Activated CD4-positive, alpha-beta T cell treated with anti-CD3 and anti-CD28 coated beads, Interleukin-2, amount 50 U/mL, for 4 hours (primary cell): ENCODE measurements at places on chromosomes 11 and 22.
A peak's percentile ranks its signal among the peaks of the same experiment; 100 is the strongest.

DNA sequence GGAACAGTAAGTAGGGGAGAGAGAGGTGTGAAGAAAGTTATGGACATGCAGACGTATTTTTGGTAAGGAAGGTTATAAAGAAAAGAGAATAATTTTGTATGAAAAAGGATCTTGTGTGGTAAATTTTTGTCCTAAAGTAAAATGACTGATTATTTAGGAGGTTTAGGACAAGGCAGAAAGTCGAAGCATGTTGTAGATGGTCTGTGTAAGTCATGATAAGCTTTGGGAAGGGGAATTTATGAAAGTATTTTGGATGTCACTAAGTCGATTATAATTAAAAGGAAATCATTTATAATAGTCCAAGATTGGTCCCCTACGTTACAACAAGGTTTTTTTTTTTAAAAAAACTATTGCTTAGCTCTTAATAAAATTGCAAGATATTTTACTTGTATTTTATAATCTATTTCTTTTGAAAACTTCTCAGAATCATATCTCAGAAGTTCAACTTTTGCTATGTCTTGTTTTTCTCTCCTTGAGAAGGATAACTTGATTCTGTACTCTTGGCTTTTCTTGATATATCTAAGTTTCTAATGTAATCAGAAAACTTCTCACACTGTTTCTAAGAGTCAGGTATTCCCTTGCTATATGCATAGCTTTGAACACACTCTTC, 10.9 kb upstream of the CABP2 start:
- no peak for DNase-seq

- no peak for DNase-seq
Measured at GRCh38 chr11:833849-834311, 1.1 kb downstream of the CD151 start.

GRCh38 chr11:70540196-70540595, 141.9 kb downstream of the CTTN start:
- no peak for DNase-seq

DNA sequence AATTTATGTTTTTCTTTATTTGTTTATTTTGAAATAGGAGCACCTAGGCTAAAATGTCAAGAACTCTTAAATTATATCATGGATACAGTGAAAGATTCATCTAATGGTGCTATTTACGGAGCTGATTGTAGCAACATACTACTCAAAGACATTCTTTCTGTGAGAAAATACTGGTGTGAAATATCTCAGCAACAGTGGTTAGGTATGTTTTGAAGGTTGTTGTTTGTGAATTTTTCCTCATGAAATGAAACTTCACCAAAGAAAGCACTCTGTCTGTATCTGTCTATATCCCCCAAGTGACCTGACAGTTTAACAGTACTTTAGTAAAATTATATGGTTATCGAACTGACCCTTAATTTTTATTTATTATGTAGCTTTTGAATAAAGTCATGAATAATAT, 12.8 kb downstream of the ATM start:
- DNase-seq: no peak

DNA sequence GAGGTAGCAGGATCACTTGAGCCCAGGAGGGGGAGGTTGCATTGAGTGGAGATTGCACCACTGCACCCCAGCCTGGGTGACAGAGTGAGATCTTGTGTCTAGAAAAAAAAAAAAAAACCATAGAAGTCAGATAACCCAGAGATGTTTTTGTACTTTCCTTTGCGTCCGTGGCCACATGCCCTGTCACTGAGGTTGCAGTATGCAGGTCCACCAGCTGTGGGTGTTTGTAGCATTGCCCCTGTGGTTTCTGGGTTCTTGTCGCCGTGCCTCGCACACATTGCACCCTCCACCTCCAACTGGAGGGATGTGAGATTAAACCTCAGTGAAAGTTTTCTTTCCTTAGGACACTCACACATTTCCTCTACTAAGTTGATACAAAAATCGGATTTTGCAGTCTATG, 70.3 kb downstream of the TNRC6B start:
- peak; percentile 25 for DNase-seq

- DNase-seq: no peak
Measured at GRCh38 chr11:95322539-95322938, 91.5 kb upstream of the SESN3 start.

- DNase-seq: no peak
Measured at GRCh38 chr11:111230122-111230465, 15.4 kb upstream of the POU2AF2 start.

- DNase-seq: no peak
Measured at GRCh38 chr11:118901494-118902335, 18.0 kb downstream of the CXCR5 start.

- DNase-seq: no peak
Measured at GRCh38 chr11:92332986-92333385, 108.4 kb downstream of the FAT3 start.

DNA sequence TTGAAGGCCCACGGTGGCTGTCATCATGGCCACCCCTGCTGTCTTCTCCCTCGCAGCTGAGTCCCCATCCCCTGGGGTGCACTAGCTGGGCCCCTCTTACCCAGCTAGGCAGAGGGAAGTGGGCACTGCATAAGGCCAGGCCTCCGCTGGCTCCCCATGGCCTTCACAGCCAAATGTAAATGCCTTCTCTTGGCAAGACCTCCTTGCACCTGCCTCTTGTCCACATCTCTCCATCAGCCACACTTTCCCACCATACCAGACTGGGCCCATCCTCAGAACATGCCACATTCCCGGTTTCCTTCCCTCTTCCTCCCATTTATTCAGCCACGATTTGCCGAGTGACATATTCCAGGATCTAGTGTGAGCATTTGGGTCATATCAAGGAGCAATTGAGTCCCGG, 49.7 kb downstream of the NECTIN1 start:
- no peak for DNase-seq

DNA sequence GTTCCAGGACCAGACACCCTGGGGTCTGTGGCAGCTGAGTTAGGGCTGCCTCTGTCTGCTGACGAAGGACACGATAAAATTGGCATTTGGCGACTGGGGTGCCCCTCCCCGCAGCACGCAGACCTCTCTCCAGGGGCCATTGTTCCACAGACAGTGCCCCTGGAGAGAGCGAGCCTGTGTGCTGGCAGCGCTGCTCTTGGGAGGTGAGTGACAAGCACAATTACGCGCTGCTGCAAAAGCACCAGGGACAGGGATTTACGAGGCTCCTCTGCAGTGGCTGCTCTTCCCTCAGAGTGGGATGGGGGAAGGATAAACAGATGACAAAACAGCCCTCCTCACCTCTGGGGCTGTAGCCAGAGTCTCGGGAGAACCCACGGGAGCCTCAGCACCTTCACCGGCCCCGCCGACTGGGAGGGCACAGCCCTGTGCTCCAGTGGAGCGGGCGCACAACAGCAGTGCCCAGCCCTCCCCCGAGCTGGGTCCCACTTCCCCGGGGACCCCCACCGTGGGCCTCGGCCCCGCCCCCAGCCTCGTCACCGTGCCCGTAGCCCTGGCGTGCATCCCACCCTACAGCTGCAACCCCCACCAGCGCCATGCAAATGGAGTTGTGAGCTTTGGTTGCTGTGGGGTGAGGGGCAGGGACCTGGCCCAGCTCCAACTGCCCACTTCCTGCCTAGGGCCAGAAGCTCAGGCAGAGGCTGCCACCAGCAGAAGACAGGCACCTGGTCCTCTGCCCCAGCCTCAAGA, 19.6 kb downstream of the CHID1 start:
- no peak for DNase-seq

DNA sequence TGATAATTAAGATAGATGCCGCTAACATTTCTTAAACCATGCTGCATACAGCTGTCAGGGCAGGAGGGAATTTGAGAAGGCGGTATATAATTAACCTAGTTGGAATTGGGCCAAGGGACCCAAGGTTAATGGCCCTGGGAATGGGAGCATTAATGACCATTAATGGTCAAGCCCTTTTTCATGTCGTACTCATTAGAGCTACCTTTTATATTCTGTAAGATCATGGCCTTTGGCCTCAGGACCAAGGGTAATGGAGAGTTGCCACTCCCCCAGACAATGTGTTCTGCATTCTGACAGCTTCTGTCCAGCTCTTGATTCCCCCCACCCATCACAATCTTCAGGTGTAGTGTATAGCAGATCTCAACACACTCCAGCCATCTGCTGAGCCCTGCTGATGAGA, 111.6 kb downstream of the NTM start:
- no peak for DNase-seq

- peak; percentile 66 for DNase-seq
Measured at GRCh38 chr11:13335319-13335718, 57.7 kb downstream of the BMAL1 start.

- DNase-seq: no peak
Measured at GRCh38 chr11:7651700-7652099, 21.6 kb downstream of the CYB5R2 start.

GRCh38 chr11:123483466-123483865, 53.4 kb downstream of the GRAMD1B start:
- DNase-seq: no peak

GRCh38 chr11:97938789-97939188, 1082.0 kb upstream of the CNTN5 start:
- no peak for DNase-seq

DNA sequence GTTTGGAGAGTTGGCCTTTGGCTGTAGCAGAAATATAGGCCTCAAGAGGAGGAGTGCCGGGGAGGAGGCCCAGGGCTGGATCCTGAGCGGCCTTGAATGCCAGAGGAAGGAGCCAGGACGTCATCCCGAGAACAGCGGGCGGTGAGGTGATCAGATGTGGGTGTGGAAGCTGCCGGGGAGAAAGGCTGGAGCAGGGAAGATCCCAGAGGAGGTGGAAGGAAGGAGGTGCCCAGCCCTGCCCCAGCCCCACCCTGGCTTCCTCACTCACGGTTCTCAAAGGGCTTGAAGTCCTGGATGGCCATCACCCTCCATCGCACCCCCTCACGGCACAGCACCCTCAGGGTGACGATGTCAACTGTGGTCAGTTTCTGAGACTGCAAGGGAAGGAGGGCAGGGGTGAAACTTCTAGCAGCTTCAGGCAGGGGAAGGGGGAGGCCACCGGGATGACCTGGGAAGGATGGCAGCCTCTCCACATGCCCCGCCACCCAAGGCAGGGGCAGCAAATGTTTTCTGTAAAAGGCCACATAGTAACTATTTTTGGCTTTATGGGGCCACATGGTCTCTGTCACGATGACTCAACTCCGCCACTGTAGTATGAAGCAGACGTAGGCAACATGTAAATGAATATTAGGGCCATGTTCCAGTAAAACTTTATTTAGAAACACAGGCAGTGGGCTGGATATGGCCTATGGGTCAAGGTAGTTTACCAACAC, 10.7 kb downstream of the IL2RB start:
- no peak for DNase-seq

DNA sequence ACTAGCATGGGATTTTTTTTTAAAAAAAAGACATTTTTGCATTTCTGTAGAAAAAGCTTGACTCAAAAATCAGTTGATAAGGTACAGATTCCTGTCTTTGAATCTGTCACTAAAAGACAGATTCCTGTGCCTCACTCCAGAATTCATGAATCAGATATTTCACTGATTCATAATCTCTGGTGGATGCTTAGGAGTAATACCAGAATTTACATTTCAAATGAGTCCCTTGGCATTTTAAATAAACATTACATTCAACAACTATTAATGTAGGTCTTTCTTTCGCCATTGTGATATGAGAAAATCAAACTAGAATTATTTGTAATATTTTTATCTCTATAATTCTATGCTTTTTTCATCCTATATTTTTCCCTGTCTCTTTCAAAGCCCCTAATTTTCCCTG, 128.3 kb downstream of the APIP start:
- DNase-seq: no peak

GRCh38 chr11:119684361-119685110, 44.5 kb downstream of the NECTIN1 start:
- no peak for DNase-seq
